ENCODE measurements at places on chromosomes 5 and 9. TPM values are rescaled to one million over a fixed set of nuclear protein-coding genes. Genes with fewer than 3 reads are reported as not detected.

The PCDHA9 gene
- 0.36 TPM for total RNA-seq

The ARSI gene
- total RNA-seq = 12.0 TPM

The LHX2 gene
- not detected for total RNA-seq

The SEMA6A gene
- 1.1 TPM for total RNA-seq

The UHRF2 gene
- 50.4 TPM for total RNA-seq

The IL9 gene
- total RNA-seq = not detected
